ENCODE measurements at places on chromosomes 2 and 18.

- DNase-seq, result no peak
Observed at GRCh38 chr2:237492137-237492890, 5.3 kb downstream of the MLPH start.

GRCh38 chr18:3596324-3596636 lies 146.3 kb downstream of the TGIF1 start:
- no peak for DNase-seq

DNA sequence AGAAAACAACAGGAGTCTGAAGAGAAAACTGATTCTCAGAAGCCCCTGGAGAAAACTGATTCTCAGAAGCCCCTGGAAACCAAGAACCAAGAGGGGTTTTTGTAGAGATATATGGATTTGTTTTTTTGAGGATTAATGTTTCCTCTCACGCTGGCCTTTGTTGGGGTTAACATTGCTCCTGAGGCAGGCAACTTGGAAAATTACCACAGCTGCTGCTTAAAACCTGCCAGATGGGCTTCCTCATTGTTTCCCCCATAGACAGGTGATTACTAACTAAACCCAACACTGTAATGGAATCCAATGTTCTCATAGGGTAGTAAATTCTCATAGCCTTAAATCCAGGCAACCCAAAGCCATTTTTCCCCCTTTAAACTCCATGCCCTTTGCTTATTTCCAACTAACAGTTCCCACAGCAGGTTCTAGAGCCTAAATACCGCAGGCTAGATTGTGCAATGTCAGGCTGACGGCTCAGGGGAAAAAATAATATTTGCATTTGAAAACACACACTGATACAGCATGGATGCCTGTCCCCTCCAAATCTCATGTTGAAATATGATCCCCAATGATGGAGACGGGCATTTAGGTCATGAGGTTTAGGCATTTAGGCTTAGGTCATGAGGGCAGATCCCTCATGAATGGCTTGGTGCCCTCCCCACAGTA lies 272.3 kb upstream of the PKDCC start:
- DNase-seq, result no peak

GRCh38 chr18:34709750-34710441 lies at the start of gene DTNA:
Gene DTNA (plus strand): TSS chr18:34710298. CDS start chr18:34755977, 45,679 bp downstream.
- no peak for DNase-seq

- DNase-seq, result no peak
Observed at GRCh38 chr2:42268528-42269151, 92.4 kb downstream of the COX7A2L start.

- no peak for DNase-seq
Observed at GRCh38 chr2:42360493-42360889, 526 bp downstream of the COX7A2L start.

DNA sequence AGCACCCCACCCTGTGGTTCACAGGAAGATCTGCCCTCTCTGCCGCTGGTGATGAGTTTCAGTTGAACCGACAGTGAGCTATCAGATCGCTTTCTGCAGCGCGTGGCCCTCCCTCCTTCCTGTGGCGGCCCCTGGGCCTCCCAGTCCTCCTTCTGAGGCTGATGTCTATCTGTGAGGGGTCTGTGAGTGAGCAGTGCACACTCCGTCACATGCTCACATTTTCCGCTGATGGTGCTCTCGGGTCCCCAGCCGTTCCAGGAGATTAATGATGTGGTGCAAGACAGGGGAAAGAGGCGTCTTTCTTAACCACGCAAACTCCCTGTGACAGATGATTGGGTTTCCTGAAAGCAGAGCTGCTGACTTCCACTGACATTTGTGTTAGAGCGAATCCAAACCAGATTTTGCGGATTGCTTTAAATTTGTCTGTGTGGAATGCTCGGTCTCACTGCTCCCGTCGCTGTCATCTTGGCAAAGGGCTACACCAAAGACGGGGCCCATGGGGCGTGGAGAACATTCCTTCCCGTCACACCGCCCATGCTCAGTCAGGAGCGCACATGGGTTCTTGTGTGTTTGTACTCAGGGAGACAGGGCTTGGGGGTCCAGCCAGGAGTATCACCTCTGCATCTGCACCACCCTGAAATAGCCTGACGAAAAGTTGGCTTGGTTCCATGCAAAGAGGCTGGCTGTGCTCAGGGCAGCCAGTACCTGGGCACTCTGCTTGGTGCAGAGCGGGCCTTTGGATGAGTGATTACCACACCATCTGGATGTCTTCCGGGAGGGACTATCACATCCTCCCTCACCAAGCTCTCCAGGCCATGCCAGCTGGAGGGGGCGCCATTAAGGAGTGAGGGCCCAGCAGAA lies 154.7 kb upstream of the HS6ST1 start:
- no peak for DNase-seq

DNA sequence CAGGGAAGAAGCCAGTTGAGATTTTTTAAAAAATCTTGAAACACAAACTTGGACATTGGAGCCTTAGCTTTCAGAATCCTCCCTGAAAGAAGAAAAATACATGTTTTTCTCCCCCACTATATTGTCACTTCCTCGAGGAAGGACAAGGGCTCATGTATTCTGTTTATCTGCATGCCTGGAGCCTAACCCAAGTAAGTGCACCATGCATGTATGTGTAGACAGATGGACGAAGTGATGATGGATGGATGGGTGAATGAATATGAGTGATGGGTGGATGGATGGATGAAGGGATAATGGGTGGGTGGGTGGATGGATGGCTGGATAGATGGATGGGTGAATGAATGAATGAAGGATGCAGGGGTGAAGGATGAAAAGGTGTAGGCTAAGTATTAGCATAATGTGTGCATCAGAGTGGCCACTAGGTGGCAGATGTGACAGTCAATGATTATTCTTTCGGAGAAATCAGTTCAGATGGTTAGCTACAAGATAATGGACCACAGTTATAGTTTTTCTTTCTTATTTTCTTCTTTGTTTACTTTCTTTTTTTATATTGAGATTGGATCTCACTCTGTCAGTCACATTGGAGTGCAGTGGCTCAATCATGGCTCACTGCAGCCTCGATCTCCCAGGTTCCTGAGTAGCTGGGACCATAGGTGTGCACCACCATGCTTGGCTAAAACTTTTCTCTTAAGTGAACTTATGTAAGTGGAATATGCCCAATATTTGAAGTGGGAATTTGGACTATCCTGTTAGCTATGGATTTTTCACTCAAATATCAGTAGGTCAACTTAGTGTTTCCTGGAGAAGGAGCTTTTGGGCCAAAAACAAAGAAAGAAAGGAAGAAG lies 18.5 kb upstream of the CCDC93 start:
- DNase-seq, result no peak

DNA sequence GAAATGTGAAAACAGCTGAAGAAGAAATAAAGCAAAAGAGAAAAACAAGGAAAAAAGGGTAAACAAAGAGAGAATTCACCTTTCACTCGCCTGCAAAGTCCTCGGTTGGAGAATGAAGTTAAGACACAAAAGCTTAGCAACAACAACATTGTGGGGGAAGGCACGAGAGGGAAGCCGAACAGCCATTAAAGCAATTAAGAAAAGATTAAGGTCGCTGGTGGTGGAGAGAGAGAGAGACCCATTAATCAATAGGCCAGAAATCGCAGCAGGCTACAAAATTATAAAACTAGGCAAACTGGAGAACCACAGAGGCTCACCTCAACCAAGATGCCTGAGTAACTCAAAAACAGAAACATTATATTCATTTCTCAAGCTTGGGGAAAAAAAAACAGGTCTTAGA lies 120.0 kb upstream of the SIX3 start:
- no peak for DNase-seq

DNA sequence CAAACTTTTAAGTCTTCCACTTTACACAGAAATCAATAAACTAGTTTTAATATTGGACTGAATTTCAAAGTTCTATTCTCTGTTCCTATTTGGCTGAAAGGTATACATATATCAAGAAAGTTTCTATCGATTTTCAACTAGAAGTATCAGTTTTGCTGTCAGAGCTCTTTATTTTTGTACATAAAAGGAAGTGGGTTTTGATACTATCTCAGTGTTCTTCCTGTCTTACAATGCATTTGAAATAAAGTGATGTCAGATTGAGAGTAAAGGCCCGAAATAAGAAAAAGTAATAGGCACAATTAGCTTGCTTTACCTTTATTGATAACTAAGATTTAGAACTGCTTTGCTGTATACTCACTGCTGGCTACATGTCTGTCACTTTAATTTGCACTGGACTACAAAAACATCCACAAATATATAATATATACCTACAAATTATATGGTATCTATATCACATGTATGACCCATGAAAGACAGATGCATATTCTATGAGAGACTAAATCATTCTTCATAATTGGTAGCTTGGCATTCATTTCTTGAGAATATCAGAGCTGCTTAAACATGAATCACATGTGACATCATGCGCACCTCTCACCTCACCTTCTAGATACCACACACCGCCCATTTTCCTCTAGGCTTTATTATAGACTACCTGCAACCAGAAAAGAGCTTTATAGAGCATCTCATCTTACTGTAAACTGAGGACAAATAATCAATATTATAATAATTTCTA lies 83.6 kb downstream of the ASXL2 start:
- no peak for DNase-seq

GRCh38 chr2:234481301-234481700 lies 15.6 kb downstream of the ARL4C start:
- DNase-seq, result no peak

DNA sequence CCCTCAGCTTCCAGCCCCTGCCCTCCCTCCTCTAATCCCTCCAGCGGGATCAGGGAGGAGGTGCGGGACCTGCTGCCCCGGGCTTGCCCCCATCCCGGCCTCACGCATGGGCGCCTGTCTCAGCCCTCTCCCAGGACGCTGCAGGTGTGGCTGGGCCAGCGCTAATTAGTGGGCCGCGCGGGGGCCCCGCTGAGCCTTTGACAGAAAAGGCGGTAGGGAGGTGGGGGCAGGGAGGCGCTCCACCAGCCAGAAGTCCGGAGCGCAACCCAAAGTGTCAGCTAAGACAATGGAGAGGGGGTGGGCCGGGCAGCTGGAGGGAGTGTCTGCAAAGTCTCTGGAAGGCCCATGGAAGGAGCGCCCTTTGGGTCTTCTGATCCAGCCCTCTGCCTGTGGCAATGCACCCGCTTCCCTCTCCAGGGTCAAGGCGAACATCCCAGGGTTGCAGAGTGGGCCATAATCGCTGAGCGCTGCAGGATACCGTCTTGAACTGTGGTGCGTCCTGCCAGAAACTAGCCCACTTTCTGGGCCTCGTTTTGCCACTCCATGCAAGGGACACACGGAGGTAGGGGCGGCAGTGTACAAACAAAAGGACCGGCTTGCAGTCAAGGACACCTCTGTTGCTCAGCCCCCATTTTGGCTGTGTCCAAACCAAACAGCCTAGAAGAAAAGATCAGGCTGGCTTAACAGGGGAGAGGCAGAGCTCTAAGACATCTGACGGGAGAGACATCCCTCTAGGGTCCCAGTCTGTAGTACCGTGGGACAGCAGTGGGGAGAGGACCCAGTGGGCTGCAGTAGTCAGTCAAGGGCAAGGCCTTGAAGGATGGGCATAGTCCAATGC lies 3.5 kb downstream of the ATP6V1B1 start:
- DNase-seq, result peak; percentile 83

GRCh38 chr18:49849331-49850217 lies 36.2 kb upstream of the ACAA2 start:
- peak; percentile 91 for DNase-seq

GRCh38 chr2:152174574-152174973 lies 989 bp downstream of the STAM2 start:
- DNase-seq, result no peak

DNA sequence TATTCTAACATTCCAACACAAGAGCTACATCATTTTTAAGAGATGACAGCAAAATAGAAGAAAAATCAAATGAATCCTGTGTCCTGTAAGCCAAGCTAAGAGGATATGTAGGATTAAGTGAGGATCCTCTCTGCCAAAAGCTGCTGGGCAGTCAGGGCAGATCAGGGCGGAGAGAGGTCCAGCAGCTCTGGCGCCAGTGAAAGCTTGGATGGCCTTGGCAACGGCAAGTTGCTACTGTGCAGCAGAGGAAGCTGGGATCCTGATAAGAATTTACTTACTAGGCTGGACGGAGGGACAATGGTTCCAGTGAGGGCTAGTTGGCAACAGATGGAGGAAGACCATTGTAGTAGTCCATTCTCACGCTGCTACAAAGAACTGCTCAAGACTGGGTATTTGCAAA lies 391.5 kb downstream of the XIRP2 start:
- no peak for DNase-seq

GRCh38 chr18:21110713-21111345 lies 784 bp downstream of the ROCK1 start:
- DNase-seq, result peak; percentile 64

DNA sequence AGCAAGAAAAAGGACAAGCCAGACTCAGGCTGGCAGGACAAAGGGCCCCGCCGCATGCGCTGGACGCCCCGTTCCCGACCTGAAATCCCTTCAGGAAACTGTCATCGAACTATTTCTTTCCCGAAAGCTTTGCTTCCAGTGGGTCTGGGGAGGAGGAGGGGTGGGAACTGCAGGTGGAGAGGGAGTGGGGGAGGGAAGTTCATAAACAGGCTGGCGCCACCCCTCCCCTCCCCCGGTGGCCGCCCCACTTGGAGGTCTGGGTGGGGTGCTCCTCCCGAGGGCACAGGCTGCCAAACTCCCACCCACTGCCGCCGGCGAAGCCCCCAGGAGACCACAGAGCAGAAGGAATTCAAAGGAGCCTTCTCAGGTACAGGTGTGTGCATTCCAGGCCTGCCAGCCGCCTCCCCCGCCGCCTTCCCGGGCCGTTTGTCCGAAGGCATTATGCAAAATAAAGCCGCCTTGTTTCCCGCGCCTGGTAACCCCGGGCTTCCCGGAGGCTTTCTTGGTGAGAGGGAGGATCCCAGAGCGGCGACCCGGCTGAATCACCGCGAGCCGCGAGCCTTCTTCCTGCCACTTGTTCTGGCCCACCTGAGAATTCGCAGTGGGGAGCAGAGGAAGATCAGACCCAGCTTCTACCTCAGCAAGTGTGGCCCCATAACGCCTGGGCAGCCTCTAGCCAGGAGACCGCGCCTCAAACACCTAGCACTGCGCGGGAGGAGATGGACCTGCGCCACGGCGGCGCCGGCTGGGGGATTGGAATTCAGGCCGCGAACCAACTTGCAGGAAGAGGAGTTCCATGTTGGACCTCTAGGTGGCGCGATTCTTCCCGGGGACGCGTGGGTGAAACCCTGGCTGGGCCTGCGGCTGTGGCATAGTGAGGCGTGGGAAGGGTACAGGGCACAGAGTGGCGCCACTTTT lies 101.9 kb downstream of the FOXI3 start:
- DNase-seq, result peak; percentile 95

DNA sequence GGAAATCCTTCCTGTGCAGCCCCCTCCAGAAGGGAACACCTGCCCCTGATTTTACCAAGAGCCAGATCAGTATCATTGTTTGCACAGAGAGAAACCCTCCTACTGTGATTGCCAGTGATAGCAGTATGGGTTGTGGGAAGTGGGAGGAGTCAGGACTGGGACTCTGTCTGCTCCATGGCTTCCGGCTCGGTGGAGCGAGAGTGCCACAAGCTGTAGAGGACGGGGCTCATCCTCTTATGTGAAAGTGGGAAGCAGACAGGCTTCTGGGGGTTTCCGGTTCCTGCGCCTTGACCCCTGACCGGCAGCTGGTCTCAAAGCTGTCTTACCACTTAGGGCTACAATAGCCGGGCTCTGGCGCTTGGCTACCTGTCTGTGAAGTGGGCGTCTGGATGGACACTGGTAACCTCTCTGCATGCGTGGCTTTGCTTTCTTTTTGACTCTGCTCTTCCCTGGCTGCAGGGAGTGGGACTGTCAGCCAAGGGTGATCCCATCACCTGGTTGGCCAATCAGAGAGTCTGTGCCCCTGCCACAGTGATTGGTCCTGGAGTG lies 79.7 kb downstream of the BCL2L11 start:
- no peak for DNase-seq

All from ELF-1 (cell line).